Nucleus accumbens (tissue), 56 donors: ENCODE measurements at places on chromosomes 12 and 14.

DNA sequence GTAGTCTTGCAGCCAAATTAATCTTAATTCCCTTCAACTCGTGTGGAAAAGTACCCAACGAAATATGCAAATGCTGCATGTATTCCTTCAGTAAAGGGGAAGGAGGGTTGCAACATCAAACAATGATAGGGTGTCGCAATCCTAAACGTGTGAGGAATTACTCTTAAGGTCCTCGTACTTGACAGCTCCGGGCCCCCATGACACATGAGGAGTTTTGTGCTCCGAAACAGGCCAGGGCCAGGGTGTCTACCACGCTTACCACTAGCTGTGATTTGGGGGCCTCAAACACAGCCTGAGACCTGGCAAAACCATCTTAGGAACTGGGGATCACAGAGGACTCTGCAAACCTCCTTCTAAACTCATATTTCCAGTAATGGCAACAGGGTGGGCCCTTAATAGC lies 20.4 kb downstream of the FOS start:
- no peak for DNase-seq

DNA sequence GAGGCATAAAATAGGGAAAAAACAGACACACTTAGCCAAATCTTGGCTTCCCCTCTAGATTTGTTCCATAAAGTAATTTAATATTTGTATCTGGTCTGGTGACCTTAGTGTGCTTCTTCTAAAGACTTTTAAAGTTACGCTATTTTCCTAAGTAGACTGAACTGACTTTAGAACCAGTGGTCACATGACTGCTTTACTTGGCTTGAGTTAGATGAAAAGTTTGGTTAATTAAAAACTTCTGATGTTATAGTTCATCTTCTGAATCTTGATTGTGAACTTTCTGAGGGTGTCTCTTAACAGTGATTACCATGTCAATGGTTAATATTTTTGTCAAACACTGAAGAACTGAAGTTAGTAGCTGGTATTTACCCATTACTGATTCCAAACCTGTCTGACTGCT lies 2.6 kb downstream of the BBS10 start:
- DNase-seq: no peak

- no peak for DNase-seq
Observed at GRCh38 chr12:129325566-129325965, 472.3 kb downstream of the GLT1D1 start.

GRCh38 chr12:321606-322326 lies 59.1 kb upstream of the SLC6A13 start:
- DNase-seq: no peak

DNA sequence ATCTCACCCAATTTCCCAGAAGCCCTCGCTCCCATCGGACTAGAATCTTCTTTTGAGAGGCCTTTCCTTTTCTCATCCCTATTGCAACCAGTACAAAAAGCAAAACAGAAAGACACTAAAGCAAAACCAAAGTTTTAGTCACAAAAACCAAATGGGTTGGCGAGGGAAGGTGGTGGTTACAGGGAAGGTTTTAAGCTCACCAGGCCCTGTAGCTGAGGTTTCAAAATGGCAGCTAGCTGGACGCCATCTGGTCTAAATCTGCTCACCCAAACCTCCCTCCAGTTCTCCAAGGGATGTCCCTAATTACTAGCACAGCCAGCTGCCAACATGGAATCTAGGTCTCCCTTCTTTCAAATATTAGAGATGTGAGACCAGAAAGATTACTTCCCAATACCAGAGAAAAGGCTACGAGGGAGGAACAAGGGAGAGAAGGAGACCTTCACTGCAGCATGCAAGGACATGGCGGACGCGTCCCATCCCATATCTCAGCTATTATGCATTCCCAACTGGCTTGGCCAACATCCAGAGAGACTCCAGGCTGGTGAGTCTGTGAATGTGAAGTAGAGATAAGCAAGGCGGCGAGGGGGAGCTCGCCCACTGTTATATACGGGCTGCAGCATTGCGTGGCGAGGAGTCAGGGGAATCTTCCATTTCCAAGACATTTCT lies 70.8 kb downstream of the DPF3 start:
- no peak for DNase-seq

GRCh38 chr12:4271717-4272423 lies 1.7 kb upstream of the CCND2 start:
- no peak for DNase-seq

GRCh38 chr14:35406090-35406489 lies 1.5 kb upstream of the NFKBIA start:
- no peak for DNase-seq

DNA sequence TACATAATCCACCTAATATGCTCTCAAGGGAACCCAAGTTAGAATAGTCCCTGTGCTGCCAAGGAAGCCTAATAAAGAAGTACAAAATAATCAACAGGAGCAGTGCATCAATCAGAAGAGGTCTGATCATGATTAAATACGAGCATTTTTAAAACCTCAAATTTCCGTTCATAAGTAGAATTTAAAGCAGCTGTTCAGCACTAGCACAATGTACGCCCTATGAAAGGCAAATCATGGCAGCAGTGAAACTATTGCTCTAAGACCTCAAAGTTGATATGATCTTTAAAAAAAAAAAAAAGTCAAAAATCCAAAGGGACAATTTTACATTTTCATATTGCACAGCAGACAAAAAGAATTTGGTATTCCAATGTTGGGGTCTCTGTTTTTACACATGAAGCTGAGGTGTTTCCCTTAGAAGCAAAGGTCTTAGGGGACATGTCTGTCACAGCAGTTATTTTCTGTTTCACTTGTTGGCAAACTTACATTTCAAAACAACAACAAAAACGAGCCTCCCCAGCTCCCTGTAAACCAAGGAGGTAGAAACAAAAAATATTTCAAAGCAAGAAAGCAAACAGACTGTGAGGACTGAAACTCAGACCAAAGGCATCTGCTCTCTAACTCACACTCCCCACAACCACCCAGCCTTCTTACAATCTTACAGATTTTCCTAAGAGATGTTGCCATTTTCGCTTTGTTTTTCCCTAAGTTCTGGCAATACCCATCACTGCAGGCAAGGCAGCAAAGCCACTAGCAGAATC lies 28.2 kb downstream of the SOX5 start:
- DNase-seq: no peak

DNA sequence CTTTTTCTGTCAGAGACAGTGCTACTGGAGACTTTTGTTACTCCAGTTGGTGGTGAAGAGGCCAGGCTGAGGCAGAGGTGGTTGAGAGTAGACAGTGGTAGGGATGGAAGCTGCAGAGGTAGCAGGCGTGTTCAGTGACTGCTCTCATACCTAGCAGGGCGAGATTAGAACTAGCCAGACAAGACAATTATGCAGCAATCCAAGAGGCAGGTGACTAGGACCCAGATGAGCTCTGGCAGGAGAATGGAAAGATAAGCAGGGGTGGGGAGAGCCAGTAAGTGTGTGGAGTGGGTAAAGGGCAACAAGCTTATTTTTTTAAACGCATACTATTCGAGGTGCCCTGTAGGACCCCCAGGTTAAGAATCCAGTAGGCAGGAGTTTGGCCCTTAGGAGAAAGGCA lies 4.8 kb downstream of the PPP1R36 start:
- no peak for DNase-seq

DNA sequence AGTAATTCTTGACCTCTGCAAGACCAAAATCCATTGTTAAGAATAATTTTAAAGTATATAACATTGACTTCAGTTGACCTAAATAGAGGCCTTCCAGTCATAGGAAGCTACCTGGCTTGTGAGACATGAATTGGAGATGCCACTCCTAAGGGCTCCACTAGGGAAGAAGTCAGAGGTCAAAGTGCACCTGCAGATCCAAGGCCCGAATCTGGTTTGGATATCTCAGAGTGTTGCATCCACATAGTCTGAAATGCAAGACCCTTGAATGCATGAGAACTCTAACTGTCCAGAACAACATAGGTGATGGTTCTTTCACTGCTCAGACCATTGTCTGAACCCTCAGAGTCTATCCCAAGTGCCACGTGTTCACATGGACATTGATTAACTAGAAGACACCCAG lies 22.4 kb downstream of the RFX4 start:
- DNase-seq: no peak

DNA sequence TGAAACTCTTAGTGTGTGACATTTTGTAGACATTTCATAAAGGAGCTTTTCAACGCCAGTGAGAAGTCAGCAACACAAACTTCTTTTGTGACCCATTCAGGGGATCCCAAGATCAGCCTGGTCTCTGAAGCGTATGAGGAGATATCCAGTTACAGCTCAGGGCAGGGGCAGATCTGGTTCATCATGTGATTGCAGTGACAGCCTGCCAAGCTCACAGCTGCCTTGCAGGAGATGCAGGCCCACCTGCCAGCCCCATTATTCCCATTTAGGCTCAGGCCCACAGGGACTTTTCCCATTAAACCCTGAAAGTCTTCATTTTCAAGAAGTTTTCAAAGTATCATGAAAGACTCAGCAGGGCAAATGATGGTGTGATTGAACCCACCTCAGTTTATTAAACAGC lies 38.3 kb downstream of the SRGAP1 start:
- peak; percentile 23 for DNase-seq
